Stimulated activated CD4-positive, alpha-beta T cell treated with anti-CD3 and anti-CD28 coated beads, Interleukin-15, amount 100 ng/mL, for 1 hour (primary cell): ENCODE measurements at places on chromosomes 12 and 14.
A peak's percentile ranks its signal among the peaks of the same experiment; 100 is the strongest.

DNA sequence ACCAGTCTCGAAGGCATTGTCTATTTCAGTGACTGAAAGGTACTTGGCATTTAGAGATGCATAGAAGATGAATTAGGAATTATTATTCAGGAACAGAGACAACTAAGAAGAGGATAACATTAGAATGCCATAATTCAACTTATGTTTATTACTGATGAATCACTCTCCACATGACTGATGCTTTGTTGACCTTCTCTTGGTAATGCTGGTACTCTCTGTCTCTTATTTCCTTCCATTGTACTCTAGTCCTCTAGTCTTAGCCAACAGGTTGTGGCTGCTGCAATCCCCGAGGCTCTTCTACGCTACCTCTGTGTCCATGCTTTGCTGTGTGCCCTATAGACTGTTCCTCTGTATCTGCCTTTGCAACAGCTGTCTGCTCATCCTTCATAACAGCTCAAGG lies 652.9 kb downstream of the NRXN3 start:
- DNase-seq, result no peak

- peak; percentile 77 for DNase-seq
Measured at GRCh38 chr14:77760381-77761204, at the start of gene SNW1. TSS of gene SNW1 (minus strand) at chr14:77761156. CDS start at chr14:77761127, 29 bp downstream.

- no peak for DNase-seq
Measured at GRCh38 chr12:19451196-19451595, 11.9 kb downstream of the AEBP2 start.

- no peak for DNase-seq
Measured at GRCh38 chr12:129190827-129191226, 337.5 kb downstream of the GLT1D1 start.

GRCh38 chr14:50688875-50689274 lies 20.8 kb upstream of the SAV1 start:
- no peak for DNase-seq

GRCh38 chr14:32786886-32787285 lies 151.8 kb upstream of the NPAS3 start:
- DNase-seq, result no peak

- no peak for DNase-seq
Measured at GRCh38 chr12:116516657-116517056, 42.5 kb upstream of the MAP1LC3B2 start.

DNA sequence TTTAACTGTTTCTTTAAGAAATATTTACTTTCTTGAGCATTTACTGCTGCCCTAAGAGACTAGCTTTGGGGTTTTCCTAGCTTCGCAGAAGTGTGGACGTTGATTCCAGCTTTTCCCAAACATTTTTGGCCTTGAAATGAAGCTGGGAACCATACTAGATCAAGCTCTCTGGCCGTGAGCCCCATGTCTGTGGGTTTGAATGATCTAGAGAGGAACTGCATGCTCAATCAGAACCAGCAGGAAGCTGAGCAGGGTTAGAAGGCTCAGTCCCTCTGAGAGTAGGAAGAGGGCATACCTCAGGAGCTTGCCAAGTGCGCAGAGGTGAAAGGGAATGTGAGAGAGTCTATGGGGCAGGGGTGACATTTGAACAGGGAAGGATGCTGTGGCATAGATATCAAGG lies 292.1 kb downstream of the CACNA1C start:
- DNase-seq, result no peak

DNA sequence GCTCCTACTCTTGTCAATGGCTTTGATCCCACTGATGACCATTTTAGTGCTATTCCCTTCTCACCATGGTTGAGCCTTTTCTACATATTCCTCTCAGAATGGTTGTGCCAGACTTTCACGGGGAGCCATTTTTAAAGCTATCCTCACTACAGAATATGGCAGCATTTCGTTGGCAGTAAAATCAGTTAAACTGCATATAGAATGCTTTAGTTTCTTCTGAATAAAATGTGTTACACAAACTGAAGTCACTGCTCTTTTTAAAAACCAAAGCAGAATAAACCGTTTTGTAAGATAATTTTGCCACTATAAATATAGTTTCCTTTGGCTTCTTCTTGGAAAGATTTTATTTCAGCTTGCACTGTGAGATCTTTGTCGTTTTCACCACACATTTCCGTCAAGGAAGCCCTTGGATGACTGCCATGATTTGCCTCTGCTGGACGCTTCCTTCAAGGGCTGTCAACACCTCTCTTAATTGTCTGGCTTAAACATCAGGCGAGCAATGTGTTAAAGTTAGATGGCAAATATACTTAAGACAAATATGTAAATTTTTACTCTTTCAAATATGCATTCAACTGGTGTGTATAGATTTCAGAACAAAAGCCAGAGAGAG lies 624.2 kb downstream of the DIO2 start:
- DNase-seq, result no peak

DNA sequence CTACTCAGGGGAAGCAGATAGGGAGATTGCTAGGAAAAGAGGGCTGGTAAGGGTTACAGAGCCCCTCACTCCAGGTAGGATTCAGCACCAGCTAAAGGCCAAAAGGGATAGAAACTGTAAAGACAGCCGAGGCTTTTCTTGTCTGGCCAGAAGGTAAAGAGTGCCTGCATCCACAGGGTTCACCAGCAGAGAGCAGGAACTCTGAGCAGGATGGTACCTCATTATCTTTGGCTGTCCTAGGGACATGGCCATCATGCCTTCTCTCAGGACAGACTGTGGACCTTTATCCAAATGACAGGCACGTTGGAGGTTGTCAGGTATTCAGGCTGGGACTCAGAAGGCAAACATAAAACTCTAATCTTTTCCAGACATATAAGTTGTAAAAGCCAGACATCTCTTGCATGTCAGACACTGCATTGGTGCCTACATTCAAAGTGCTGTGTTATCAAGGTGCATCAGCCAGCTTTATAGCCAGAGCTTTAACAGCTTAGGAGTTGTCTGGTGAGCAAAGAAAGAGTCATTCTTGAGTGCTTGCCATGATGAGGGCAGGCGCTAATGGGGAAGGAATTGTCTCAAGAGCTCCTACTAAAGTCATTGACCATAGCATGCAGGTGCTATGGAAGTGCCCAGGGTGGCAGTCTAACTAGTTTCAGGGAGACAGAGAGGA lies 89.5 kb downstream of the PELI2 start:
- DNase-seq, result no peak

- DNase-seq, result no peak
Measured at GRCh38 chr14:51726166-51726899, 74.6 kb downstream of the FRMD6 start.

DNA sequence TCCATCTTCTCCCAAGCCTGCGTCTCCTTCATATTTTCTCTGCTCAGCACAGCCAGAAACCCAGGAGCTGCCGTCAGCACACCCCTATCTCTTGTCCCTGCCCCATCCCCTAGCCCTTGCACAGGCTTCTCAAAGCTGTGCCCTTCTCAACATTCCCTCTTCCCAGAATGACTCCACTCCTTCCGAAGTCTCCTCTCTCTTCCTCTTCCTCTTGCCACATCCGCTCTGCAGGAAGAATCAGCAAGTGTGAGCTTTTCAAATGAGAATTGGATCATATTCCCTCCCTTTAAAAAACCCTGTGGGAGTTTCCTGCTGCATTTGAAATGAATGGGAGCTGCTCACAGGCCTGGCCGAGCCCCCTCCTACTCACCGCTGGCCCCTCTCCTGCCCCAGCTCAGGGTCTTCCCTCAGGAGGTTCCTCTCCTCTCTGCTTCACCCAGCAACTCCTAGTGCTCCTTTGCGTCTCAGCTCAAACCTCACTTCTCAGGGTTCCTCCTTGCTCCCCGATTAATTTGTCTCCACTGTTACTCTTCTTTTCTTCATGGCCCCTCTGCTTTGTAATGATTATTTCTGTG lies 528.5 kb upstream of the CCDC196 start:
- no peak for DNase-seq

DNA sequence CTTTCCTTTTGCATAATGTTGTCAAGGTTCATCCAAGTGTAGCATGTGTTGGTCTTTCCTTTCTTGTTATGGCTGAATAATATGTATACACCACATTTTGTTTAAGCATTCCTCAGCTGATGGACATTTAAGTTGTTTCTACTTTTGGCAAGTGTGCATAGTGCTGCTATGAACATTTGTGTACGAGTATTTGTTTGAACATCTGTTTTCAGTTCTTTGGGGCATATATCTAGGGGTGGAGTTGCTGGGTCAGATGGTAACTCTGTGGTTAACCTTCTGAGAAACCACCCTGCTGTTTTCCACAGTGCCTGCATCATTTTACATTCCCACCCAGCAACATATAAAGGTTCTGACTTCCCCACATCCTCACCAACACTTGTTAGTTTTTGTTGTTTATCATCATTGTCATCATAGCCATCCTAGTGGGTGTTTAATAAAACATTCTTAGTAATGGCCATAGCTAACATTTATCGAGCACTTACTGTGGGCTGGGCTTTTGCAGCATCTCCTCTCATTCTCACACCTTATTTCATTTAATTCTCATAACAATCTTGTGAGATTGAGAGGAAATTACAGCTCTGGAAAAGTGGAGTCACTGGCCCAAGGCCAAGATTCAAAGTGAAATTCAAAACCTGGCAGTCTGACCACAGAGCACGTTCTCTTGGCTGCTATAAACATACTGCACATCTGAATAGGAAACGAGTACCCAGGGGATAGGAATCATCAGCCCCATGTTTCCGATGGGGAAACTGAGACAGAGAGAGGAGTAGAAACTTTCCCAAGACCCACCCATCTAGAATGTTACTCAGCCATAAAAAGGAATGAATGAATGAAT lies 193.6 kb downstream of the KSR2 start:
- no peak for DNase-seq

GRCh38 chr12:121958541-121959240 lies 40.3 kb downstream of the CFAP251 start:
- no peak for DNase-seq

DNA sequence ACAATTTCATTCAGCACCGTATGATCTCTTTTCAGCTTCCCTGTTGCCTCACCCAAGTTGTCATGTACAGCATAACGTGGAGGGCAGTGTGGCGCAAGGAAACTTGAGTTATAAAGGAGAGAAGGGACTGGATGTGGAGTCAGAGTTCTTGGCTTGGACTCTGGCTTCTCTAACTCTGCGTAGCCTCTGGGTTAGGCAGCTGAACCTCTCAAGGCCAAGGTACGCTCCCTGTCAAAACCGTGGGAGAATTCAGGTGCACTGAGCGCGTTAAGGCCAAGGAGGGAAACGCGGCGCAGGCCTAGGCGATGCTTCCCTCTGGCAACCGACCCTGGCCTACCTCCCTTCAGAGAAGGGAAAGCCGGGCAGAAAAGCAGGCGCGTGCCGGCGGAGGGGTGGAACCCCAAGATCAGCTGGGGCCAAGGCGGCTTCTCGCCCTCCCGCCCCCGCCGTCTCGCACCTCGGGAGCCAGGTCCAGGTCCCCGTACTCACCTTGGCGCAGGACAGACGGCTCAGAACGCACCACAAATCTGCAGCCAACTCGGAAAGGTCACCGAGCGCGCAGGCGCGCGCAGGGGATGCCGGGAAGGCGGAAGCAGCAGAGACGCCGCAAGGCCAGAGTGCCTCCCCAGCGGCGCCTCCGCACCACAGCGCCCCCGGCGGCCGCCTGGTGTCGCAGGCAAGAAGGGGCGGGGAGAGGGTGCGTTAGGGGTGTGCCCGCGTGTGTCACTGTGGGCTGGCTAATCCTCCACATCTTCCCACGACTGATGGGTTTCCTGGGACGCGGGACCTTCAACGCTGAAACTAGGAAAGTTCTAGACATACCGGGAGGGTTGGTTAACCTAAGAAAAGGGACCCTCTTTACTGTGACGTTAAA lies 7.0 kb upstream of the TDRD9 start:
- peak; percentile 94 for DNase-seq

DNA sequence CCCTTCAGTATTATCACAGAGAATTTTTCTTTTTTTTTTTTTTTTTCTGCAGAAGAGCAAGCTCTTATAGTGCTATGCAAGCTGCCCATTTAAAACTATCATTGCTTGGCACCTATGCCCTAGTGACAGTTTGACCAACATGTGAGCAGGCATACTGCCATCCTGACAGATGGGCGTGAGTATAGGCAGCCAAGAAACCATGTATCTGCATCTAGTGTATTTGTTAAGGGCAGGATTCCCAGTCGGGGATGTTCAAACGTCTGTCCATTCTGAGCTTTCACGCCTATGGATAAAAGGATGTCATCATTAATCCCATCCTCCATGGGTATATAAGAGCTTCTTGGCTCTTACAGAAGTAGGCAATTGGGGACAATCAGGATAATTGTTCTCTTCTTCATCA lies 8.8 kb downstream of the VRK1 start:
- DNase-seq, result no peak

- DNase-seq, result no peak
Measured at GRCh38 chr14:67532998-67533753, at the start of gene PLEKHH1. TSS of gene PLEKHH1 (plus strand) at chr14:67533290. CDS start at chr14:67541868, 8,578 bp downstream.

- no peak for DNase-seq
Measured at GRCh38 chr12:43754015-43754414, 4.6 kb downstream of the PUS7L start.

DNA sequence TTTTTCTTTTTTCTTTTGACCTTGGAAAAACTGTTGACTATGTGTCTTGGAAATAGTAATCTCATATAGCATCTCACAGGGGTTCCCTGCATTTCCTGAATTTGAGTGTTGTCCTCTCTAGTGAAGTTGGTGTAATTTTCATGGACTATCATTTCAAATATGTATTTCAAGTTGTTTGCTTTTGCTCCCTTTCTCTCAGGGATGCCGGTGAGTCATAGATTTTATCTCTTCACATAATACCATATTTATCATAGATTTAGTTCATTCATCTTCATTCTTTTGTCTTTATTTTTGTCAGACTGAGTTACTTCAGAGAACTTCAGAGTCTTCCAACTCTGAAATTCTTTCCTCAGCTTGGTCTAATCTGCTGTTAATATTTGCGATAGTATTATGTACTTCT lies 1320.6 kb downstream of the LRFN5 start:
- no peak for DNase-seq

DNA sequence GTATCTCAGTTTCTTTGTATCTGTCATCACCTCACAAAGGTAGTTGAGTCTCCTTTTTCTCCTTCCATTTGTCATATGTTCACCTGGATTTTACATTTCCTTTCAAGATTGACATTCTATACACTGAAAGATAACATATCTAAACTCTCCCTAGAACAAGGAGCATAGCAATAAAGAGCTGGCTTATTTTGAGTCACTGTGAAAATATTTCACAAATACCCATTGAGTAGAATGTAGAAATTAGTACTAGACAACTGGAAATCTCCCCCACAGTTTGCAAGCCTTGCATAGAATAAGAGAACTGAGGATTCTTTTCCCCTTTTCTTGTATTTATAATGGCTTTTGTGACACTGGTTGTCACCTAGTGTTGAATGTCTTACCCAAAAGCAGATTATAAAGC lies 111.2 kb downstream of the KICS2 start:
- no peak for DNase-seq

DNA sequence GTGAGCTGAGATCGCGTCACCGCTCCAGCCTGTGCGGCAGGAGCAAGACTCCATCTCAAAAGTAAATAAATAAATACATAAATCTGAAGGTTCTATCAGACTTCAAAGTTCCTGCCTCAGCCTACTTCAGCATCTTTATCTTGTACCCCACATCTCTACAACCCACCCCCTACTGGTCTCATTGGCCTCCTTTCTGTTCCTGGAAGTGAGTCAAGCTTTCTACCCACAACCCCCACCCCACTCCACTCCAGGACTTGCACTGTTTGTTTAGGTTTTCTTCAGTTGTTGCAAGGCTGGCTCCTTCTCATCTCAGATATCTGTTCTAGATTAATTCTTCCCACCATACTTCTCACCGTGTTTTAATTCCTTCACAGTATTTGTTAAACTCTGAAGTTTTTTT lies 714 bp upstream of the PSMC6 start:
- no peak for DNase-seq
